ENCODE measurements at places on chromosomes 3 and 15.

GRCh38 chr3:70137366-70137765 is 137.8 kb downstream of the SAMMSON start:
- no peak for DNase-seq

DNA sequence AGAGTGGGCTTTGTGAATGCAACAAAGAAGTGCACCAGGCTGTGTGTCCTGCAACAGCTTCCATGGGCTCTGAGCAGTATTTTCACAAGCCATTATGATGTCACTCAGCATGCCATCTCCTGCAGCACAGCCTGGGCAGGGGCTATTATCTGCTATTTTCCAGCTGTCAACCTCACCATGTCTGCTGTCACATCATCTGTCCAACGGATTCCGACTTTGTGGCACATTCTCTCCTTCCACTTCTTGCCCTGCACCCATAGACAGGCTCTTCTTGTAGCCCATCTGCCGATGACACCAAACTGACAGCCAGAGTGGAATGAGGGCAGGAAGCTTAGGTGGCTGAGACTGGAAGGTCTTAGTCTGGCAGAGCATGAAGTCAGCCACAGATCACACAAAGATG is 691.9 kb downstream of the NTRK3 start:
- no peak for DNase-seq

DNA sequence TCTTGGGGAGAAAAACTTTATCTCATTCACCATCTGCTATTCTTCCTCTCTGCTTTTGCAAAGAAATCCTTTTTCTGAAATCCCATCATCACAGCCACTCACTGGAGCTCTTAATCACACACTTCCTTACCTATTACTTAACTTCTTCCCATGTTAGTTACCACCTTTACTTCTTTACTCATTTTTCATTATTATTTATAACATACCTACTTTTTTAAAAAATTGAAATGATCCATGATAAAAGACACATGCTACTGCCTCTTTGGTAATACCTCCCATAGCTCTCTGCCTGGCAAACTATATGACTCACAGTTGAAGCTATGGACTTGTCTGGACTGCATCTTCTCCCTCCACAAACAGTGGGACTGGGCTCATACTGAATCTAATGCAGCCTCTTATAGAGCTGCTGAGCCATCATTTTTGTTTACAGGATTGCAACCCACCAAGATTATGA is 150.3 kb downstream of the TNIK start:
- no peak for DNase-seq

- no peak for DNase-seq
These were observed 105.3 kb downstream of the CD47 start for GRCh38 chr3:107985496-107985895.

GRCh38 chr3:112811917-112812660 is 34.6 kb downstream of the CD200R1L start:
- no peak for DNase-seq

DNA sequence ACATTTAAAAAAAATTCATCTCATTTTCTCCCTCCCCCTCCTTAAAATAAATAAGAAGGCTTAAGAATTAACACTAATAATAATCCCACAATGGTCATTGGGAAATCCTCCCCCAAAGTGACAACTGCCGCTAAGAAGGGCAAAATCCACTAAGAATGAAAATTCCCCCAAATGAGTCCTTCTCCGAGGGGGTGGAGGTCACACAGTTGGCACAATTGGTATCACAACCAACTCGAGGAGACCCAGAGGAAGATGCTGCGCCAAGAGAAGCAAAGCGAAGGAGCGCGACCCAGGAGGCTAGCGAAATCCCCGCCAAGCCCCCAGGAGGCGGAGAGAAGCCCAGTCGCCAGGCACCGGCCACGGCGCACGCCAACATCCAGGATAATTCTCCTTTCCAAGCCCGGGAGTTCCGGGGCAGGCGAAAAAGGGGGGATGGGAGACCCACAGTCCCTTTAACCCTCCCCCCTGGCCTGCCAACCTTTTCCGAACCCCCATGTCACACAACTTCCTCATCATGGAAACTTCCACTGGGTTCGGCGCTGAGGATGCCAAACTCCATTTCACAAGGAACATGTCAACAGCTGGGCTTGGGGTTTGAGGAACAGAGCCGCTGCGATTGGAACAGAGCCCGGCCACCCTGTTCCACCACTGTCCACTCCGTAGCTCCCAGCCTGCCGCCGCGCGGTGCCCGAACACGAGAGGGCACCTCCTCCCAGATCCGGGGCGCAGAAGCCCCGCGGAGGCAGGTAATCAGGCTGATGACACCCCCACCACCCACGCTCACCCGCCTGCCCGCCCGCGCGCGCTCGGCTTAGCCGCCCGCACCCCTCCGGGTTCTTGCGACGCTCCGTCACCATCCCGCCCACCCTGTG is 668 bp downstream of the THRB start:
- DNase-seq, result no peak

GRCh38 chr3:22893644-22894325 is 309.3 kb upstream of the UBE2E2 start:
- no peak for DNase-seq

DNA sequence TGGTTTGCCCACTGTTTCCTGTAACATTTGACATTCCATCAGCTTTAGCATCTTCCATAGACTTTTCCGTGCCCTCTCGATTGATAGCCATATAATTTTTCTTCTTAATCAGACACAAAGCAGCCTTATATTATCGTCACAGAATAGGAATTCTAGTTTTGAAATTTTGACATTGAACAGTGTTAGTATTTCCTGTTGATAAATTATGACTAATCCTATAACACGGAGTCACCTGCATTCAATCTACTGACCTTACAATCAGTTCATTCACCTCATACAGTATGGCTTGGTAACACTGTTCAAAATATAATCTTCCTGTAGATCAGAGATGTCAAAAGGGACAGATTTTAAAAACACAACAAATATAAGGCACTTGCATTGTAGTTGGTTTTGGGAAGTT is 423.7 kb downstream of the C3orf38 start:
- no peak for DNase-seq

DNA sequence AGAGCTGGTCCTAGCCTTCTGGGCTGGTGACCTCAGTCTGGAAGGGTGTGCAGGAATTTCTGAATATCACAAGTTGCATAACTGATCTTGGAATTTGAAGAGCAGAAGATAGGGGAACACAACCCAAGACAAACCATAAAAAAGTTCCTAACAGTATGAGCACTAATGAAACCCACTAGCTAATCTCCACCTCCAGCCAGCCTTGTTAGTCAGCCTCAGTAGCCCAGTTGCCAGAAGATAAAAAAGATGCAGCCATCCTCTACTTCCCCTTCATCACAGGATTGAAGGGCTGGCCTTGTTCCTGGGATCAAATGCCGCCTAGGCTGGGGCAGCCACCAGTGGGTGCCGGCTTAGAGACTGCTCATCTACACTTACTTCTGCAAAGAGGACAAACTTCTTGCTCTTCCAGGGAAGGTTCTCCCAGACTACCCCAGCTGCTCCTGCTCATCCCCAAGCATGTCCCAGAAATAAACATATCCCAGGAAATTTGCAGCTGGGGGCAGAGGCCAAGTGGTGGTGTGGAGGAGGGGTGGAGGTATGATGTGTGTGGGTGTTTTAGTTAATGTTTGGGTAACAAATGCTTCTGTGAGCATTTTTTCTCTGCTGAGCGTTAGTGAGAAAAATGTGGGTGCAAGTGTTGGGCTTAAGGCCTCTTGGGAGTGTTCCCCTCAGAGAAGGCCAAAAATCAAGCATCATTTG is 9.2 kb upstream of the ITGA11 start:
- DNase-seq, result no peak

GRCh38 chr3:149623824-149624223 is 34.0 kb downstream of the WWTR1 start:
- no peak for DNase-seq

DNA sequence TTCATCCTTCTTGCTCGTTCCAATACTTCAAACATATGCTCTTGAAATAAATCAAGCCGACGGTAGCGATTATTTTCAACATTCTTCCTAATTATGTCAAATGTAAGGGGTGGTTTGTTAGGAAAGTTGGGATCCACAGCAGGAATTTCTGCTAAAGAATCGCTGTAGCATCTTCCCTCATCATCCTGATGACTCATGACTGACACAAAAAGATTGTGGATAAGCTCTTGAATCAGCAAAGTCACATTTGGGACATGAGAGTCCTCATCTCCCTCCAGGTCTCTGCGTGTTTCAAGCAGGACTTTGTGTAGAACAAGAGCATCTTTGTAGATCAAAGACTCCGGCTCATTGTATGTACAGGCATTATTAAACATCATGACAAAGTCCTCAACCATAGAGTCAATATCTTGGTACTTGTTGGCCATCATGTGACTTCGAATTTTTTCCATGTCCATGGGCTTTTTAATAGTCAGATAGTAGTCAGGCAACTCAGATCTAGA is 73.0 kb downstream of the UQCC5 start:
- no peak for DNase-seq

DNA sequence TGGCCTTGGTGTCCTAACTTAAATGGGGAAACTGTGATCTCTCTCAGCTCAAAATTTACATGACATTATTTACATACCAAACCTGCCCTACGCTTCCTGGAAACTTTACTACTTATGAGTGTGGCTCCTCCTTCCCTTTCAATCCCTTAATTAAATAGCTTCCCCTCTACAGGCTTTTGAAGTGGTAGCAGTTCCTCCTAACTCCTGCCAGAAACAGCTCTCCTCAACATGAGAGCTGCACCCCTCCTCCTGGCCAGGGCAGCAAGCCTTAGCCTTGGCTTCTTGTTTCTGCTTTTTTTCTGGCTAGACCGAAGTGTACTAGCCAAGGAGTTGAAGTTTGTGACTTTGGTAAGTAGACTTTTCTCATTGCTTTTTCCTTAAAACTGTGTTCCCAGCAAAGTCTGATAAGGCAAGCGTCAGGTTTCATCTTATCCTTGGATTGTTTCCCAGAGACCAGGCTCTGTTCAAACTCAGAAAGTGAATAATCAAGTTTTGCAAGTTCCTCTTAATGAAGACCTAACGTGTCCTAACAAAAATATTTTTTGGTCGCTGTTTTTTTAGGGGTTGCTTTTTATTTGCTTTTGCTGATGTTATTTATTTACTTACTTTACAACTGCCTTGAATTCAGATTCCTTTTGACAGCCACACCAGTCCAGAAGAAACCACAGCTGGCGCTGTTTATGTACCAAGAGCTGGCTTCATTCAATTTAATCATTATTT is at the start of gene ACP3:
Gene ACP3 (plus strand): TSS at position 179 of the 720 bp plus-strand sequence. CDS start 50 bp downstream, at position 229.
- no peak for DNase-seq

DNA sequence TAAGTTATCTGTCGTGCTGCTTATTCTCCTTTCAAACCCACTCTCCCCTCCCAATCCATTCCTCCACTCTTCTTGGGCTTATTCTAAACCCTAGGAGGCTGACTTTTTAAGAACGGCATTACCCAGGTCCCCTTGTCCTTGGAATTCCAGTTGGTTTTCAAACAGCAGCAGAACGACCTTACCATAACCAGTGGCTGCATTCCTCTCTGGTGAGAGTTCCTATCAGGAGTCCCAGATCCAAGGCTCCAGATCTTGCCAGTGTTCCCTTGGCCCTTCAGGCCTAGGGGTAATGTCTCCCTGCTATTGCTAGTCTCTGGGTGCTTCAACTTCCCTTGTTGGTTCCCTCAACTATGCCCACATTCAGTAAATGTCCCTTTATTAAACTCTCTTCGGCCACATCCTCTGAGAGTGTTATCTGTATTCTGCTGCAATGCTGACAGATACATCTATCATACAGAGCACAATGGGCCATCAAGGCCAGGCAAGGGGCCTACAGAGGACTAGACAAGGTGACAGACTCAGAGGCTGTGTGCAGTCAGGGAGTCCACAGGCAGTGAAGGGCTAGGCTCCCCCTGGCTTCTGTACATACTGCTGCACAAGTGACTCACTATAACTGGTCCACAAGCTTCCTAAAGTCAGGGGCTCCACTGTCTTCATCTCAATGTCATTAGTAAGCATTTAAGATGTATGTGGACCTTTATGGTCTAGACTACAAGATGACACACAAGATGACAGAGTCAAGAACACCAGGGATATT is 10.1 kb downstream of the LYSMD2 start:
- no peak for DNase-seq

GRCh38 chr3:81041331-81041730 is 720.1 kb downstream of the GBE1 start:
- DNase-seq, result no peak

DNA sequence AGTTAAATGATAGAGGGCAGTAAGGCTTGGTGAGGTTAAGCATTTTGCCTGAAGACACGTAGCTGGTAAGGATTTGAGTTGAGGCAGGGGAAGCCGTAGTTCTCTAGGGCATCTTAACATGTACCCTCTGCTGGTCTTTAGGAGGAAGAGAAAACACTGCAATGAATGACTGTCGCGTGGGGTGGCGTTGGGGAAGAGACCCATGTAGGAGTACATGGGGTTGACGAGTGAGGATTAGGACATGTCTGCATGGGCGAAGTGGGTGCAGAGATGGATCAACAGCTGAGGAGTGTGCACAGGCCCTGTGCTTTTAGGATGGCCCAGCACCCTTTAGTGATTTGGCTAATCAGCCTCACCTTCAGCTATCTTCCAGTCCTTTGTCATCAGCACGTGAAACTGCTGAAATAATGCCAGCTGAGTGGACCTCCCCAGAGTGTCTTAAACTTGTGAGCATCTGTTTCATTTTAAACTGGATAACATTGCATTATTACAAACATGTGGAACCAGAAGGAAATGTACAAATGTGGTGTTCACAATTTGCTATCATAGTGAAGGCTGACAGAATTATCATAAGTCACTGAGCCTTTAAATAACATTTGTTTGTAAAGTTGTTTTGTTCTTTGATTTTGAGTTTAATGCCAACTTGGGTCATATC is 15.3 kb downstream of the P2RY14 start:
- no peak for DNase-seq

DNA sequence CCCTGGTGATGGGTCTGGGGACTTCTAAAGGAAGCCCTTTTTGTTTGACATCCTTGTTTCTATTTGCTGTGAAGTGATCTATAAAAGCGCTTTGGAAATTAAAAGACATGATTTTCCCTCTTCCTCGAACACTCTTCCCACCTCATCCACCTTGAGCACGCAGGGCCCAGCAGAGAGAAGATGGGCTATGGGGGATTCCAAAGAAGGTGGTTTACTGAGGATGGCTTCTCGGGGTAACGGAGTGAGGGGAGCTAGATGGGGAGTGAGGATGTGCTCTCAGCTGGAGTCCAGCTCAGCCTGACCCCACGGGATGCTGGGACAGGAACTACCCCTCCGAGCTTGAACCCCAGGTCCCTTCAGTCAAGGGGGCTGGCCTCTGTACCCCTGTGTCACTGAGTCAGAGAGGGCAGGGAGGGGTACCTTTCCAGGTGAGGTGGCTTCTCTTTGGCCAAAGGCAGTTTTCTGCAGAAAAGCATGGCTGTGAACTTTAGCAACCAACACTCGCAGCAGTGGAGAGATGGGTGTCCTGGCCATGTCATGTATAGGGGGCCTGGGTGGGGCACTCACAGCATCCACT is 180.7 kb upstream of the SMAD3 start:
- no peak for DNase-seq

All from T-helper 2 cell (primary cell).